ENCODE measurements at places on chromosomes 6 and 20.

DNA sequence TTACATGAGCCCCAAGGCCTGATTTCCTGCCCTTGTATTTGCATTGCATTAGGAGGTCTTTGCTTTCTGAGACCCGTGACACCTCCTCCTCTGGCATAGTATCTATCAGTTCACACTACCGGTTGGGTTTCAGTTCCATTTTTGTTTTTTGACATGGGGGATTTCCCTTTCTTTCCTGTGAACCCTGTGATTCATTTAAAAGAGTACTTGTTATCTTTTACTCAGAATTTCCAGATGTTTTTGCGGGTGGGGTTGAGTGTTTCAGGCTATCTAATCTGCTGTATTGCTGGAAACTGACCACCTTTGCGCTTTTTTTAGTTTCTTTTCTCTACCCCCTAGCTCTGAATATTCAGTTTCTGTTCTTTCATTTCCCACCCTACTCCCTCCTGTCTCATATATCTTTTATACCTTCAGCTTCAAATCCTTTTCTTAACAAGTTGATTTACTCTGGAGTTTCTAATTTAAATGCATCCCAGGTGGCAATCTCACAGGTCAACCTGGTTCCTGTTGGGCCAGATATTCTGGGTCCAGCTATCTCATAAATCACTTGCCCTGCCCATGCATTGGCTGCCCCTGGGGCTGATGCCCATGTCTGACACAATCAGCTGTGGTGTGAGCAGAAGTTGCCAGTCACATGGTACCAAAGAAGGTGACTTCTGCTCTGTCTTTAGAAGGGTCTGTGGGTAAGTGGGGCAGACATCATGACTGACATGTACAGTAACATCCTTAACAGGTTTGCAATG is 14.3 kb upstream of the NCOA3 start:
- DNase-seq: peak; percentile 96

DNA sequence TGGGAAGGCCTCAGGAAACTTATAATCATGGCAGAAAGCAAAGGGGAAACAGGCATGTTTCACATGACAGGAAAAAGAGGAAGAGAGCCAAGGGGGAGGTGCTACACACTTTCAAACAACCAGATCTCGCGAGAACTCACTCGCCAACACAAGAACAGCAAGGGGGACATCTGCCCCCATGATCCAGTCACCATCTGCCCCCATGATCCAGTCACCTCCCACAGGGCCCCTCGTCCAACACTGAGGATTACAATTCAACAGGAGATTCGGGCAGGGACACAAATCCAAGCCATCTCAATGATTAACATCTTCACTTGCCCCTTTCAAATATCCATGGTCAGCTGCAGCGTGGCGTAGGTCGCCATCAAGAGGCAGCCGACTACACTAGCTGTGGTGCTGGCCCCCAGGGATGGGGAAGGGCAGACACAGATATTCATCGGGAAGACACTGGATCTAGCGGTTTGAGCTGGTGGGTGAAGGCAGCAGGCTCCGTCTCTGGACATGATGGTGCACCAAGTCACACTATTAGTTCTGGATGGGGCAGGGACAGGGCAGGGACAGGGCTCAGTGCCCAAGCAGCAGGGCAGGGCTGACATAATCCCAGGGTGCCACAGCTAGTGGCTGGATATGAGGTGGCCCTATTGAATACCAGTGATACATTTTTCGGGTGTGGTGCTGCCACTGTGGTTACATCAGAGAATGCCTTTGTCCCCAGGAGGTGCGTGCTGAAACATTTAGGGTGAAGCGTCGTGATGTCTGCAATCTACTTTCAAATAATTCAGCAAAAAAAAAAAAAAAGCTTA is 31.6 kb downstream of the TUBB2B start:
- no peak for DNase-seq

- DNase-seq: no peak
Observed at GRCh38 chr6:14546036-14546435, 428.5 kb downstream of the CD83 start.

DNA sequence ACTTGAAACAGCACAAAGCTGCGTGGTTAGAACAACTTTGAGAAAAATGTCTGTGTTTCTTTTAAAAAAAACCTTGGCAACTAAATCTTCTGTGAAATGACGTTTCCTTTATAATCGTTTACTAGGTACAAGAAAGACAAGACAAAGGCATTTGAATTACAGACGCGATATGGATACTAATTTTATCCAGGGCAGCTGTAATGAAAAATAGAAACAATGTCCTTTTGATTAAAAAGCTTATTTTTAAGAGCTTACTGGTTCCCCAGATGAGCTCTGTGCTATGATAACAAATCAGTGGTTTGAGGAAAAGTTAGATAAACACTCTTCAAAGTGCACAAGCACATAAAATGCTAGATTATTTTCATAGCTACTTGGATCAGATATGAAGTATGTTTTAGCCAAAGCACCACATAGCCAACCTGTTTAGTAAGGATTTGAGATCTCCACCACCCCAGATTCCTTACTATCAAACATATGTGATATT is 1.6 kb upstream of the SYNCRIP start:
- no peak for DNase-seq

GRCh38 chr20:22459754-22460153 is 124.6 kb downstream of the FOXA2 start:
- DNase-seq: no peak
